ENCODE measurements at places on chromosomes 5 and 9.

DNA sequence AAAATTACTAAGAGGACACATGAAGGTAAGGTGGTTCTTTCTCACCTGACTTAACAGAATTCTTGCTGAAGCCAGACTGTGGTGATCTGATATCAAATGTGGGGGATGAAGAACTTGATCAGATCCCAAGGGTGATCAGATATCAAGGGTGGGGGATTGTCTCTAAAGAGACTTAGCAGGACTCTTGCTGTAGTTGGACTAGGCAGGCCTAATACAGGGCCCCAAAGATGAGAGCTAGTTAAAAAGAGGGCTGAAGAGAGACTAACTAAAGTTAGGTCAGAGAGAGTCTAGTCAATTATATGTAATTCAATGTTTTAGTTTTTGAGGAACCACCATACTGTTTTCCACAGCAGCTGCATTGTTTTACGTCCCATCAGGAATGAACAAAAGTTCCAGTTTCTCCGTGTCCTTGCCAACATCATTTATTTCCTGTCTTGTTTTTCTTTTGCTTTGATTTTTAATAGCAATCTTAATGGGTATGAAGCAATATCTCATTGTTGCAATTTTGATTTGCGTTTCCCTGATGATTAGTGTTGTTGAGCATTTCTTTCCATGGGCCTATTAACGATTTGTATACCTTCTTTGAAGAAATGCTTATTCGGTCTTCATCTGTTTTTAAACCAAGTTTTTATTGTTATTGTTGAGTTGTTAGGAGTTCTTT is 77.6 kb upstream of the ALDH1A1 start:
- no peak for DNase-seq

DNA sequence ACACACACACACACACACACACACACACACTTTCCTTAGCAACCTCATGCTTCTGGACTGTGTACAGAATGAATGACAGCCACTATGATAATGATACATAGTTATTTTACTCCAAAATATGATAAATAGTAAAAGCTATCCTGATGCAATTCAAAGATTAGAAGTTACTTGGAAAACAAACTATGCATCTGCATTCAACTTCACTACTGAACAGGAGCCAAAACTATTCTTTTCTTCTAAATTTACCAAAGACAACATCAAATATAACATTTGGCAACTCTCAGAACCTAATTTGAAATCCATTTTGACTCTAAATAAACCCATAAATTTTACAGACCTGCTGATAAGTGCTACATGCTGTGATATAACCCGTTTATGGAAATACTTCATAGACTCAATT is 33.3 kb downstream of the GLIS3 start:
- DNase-seq: no peak

DNA sequence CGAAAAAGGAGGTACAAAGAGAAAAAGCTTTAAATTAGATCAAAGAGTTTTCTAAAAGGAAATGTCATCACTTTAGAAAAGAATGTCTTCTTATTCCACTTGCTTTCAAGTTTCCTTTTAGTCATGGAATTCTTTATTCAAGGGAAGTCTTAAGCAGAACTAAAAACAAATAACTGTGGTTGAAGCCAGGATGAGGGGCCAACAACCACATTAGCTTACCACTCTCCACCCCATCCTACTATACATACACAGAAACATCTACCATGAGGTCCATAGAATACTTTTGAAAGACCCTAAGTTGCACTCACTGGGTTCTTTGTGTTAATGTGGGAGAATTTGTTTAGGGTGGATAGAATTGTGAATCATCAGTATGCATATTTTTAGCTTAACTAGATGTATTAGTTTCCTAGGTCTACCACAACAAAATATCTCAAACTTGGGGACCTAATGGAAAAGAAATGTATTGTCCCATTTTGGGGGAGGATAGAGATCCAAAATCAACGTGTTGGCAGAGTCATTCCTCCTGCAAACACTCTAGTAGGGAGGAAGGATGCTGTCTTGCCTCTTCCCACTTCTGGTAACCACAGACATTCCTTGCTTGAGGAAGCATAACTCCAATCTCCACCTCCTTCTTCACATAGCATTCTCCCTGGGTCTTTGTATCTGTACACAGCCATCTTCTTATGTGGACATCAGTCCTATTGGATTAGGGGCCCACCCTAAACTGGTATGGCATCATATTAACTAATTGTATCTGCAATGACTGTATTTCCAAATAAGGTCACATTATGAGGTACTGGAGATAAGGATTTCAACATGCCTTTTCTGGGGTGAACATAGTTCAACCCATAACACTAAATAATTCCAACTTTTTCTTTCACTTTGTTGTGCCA is 239.4 kb downstream of the LURAP1L start:
- DNase-seq: no peak

DNA sequence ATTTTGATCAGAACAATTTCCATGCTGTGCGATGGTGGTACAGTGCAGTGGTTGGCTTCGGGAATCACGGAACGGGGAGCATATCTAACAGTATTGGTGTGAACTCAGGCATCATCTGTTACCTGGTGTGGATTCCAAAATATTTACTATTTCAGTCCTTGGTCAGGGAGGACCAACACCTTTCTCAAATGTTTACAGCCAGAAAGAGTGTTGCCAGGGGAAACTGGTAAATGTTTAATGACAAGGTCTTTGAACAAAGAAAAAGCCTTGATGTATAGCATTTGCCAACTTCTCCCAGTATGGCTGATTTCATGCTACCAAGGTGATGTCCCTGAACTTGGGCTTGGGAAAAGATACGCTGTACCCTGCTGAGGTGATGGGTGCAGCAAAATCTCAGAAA is 145.6 kb upstream of the POC5 start:
- no peak for DNase-seq

- DNase-seq: no peak
These were observed 578 bp upstream of the PSAT1 start for GRCh38 chr9:78296201-78296892.

DNA sequence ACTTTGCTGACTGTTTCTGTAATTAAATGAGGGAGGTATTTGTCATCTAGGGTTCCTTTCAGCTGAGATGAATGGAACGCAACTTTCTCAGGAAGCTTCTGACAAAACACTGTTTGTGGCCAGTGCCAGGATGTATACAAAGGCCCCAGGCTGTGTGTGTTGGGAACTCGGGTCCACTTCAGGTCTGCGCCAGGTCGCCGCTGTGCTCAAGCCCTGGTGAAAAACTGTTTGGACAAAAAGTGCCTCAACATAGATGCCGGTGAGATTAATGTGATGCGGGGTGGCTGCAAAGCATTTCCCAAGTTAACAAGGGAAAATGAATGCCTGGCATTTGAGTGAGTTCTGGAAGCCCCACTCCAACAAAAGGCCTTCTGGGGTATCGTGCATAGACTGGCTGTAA is 156.4 kb downstream of the GABBR2 start:
- no peak for DNase-seq

GRCh38 chr9:108643731-108644510 is 211.9 kb downstream of the ACTL7B start:
- no peak for DNase-seq

DNA sequence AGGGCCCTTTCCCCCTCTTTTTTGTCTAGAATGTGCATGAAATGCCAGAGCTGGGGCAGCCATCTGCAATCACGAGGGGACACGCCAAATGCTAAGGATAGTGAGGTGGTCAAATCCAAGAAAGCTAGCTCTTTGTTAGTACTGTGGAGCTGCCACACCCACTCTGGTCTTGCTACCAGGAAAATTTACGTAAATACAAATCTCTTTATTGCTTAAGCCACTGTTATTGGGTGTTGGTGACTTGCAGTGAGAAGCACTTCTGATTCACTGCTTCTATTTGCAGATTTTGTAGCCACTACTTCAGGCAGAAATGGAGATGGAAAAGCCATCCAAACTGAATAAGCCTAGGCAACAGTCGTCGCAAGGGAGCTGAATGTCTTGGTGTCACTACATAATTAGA is 25.6 kb upstream of the SUSD1 start:
- DNase-seq: no peak

GRCh38 chr5:38648703-38649291 is 92.4 kb upstream of the LIFR start:
- DNase-seq: no peak

DNA sequence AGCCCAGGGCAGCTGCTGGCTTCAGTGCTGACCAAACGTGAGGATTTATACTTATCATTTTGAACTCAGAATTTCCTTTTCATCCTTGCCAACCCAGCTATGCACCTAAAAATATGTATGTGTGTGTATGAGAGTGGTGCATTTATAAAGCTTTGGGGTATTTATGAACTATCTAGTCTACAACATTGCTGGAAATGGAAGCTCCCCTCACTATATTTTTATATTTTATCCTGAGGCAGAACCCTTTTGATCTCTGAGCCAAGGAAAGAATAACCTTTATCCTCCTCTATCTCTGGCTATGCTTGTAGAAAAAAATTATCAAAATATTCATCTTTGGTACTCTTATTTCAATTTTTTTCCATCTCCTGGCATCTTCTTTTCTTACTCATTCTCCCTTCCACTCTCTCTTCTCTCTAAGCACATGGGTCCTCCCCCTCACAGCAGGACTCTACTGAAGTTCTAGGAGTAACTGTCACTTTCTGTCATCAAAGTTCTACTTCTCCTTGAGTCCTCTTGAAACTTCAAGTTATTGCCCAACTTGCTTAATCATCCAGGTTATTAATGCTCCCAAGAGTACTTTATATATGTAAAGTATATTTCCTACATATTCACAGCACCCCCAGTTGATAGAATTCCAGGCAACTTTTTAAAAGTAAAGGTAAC is 190.9 kb downstream of the HINT1 start:
- DNase-seq: no peak
